NCI-H1105 (cell line): ENCODE measurements at places on chromosomes 6 and 20.

DNA sequence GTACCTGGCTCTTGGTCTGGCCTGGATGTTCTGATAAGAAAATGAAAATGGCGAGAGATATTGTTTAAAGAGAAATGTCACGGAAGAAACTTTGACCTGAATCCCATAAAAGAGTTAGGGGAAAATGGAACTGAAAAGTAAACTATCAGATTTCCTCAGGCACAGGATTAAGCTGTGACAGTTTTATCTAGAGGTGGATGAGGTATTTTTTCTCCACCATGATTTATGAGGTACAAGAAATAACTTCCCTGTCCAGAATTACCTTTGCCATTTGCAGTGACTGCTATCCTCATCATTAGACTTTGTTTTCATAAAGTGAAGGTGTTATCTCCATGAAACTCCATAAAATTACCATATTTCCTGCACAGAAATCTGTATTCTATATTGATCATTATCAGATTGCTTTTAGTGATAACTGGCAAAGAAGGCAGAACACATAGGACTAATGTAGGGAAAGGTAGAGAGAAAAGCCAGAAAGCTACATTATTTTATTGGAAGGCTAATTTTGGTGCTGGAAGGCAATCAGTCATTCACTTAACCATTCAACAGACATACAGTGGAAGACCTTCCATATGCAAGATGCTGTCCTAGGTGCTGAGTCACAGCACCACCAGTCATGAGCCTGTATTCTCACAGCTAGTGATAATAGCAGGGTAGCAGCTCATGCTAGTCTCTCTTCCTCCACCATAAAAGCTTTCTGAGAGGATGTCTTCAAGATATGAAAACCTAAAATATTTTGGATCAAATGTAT, 427.3 kb upstream of the CITED2 start:
- no peak for DNase-seq

DNA sequence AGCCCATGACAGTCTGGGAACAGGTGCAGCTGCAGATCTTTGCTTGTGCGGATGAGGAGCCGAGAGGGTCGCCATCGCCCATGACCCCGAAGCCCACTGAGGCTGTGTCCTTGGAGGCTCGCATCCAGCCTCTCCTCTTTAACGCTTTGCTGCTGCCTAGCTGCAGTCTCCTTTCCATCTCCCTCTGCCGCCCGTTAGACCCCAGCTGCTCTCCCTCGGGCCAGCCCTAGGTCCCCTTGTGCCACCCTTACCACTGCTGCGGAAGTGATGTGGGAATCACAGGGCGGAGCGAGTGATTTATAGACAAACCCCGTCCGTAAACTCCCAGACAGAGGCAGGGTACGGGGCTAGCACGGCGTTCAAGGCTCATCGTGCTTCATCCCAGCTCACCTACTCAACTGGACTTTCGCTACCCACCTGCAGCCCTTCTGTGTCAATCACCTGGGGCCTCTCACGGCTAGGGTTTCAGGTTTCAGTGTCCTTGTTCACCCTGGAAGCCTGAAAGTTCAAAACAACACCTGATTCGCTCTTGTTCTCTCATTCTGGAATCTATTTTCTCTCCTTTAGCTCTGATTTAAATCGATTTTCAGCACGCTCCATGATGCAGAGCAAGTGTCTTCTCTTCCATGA, 76.1 kb downstream of the PAX1 start:
- DNase-seq, result peak; percentile 38

- no peak for DNase-seq
Measured at GRCh38 chr6:61833176-61833755, 452.8 kb downstream of the KHDRBS2 start.

DNA sequence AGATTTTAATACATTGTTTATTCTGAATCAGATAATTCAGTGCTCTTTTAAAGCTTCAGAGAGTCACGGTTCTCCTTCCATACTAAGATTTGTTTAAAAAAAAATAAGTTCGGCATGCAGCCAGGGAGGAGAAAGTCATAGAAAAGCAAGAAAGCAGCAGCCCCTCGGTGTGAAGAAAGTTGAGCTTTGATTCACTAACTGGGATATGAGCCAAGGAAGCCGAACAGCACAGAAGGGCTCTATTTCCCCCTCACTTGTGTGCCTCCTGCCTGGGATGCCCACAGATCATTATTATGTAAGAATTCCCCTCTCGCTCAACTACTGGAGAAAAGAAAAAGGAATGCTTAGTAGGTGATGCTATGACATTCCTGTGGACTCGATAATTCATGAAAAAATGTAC, 69.3 kb upstream of the SYNJ2 start:
- DNase-seq, result no peak

DNA sequence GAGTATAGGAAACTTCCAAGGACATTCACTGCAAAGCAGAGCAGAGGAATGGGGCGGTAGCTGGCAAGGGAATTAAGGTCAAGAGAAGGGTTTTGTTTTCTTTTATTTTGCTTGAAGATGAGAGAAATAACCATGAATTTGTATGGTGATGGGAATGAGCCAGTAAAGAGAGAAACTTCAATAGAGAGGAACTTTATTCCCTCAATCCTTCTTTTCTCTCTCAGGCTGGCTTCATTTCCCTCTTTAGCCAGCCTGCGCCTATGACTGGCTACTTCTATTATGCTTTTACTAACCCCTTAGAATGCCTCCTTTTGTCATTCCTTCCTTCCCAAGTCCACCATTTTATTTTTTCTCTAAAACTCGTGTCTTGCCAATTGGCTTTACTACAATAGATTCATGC, 101.4 kb upstream of the CEP85L start:
- DNase-seq, result no peak

DNA sequence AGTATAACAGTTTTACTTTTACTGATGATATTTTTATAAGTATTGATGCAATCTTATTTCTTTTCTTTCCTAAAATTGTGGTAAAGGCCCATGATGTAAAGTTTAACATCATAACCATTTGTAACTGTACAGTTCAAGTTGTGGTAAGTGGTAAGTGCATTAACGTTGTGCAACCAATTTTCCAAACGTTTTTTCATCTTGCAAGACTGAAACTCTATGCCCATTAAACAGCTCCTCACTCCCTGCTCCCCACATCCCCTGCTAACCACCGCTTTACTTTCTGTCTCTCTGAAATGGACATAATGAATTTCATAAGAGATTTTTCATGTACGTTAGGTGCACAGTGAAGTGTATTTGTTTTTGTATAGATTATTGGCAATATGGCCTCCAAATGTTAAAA, 106.0 kb downstream of the PACRG start:
- DNase-seq, result no peak

DNA sequence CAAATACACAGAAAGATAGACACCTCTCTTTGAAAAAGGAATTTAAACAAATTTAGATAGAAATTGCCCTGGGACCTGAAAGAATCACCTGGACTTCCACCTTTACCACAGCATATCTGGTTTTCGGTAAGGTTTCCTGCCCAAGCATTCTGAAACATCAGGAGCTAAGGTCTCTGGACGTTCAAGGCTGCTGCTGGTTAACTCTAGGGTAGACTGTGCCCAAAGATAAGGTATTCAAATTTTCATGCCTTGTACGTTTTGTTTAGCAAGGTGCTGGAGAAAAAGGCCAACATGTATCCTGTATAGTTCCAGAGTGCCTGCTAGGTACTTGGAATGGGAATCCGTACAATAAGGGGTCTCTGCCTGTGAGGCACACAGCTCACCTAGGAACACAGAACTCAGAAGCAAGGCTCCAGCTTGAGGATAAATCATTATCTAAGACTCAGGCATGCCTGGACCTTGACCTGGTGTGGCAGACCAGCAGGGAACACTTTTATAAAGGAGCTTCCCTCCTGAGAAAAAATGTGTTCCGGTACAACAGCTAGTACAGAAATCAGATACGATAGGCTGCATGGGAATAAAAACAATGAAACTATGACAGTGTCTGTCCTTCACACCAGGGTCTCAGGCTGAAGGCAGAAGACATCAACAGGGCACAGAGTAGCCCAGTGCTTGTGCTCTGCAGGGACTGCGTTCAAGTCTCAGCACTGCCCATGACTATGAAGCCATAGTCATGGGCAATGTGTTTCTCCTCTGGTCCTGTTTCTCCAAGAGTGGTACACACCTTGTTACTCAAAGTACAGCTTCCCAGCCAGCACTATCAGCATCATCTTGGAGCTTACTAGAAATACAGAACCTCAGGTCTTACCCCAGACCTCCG, 70.4 kb downstream of the METTL24 start:
- no peak for DNase-seq

GRCh38 chr6:46138281-46138680, 8.5 kb downstream of the ENPP4 start:
- DNase-seq, result peak; percentile 75

GRCh38 chr20:11454966-11455799, 462.5 kb upstream of the BTBD3 start:
- DNase-seq, result no peak

DNA sequence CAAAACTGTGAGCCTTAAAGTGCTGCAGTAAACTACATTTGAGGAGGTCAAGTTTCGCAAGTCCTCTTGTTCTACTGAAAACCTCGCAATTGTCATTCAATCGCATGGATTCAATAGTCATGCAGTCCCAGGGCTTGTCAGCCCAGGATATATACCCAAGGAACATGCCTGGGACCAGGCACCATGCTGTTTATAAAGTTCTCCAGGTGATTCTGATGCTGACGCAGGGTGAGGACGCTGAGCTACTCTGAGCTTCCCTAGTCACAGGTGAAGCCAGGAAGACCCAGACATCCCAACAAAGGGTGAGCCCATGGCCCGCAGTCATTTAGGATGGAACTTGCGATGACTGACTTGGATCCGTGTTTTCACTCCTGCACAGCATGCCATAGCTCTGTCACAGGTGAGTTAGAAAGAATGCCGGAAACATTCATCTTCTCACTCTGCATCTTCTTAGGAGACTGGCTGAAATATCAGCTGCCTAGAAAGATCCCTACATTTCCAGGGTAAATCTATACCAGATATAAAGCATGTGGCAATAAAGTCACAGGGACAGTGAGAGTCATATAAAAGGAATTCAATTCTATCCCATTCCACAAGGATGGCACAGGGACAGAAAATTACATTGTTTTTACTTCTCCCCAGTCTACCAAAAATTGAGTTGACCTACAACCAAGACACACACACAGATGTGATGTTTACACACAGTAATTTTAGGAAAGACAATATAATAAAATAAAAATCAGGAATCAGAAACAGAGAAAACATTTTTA, 27.0 kb upstream of the SSTR4 start:
- no peak for DNase-seq

DNA sequence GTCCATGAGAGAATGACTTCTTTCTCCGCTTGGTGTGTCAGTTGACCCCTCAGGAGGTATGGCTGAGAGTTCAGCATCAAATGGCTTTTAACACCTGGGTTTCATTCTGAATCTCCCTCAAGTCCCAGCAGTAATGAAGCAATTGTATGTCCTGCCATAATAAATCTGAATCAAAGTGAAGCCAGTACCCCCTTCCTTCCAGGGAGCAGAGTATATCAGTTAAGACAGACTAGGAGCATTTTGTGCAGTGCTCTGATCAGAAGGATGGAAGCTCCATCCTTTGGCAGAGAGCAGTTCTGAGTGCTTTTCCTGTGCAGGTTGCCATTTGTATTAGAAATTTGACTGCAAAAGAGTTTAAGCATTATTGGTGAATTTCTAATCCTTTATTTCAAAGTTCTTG, 46.9 kb upstream of the SPACA1 start:
- DNase-seq, result no peak

DNA sequence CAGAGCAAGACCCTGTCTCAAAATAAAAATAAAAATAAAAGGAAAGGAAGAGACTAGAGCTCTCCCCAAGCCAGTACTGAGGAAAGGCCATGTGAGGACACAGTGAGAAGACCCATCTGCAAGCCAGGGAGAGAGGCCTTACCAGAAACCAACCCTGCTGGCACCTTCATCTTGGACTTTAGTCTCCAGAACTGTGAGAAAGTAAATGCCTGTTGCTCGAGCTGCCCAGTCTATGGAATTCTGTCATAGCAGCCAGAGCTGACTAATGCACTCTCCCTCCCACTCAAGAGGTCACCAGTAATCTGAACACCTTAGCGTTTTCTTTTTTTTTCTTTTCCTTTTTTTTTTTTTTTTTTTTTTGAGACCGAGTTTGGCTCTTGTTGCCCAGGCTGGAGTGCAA, 7.3 kb upstream of the PRPH2 start:
- no peak for DNase-seq

GRCh38 chr6:101722471-101722870, 329.0 kb downstream of the GRIK2 start:
- no peak for DNase-seq

DNA sequence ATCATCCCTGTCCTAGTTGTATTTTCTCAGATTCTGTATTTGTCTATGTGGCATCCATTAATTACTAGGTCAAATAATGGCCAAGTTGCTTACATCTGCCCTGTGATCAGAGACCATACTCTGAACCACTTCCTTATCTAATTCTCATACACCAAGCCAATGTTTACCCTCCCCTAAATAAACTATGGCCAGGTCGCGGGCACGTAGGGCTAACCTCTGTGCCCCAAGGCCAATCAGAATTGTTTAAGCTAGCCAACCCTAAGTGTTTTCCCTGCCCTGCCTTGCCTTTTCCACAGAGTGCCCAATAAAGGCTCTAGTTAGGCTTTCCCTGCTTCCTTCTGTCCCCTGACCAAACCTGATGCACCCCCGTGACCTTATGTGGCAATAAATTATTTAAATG, 2.8 kb upstream of the CALHM4 start:
- no peak for DNase-seq

DNA sequence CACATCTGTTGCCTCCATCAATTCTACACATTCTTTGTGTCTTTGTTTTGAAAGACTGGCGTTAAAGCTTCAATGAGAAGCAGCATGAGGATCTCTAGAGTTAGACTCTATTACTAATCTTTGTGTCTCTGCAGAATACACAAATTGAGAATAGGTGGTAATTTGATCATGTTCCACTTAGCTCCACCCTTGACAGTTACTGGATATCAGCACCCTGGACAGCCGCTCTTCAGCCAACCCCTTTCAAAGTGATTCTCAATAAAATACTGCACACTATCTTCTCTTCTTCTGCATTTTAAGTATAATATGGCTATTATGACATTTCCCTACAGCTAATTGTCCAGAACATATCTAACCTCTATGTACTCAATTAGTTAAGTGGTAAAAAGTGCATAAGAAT, 54.3 kb upstream of the CNR1 start:
- DNase-seq, result no peak

- DNase-seq, result no peak
Measured at GRCh38 chr6:134005800-134006199, 46.6 kb downstream of the SLC2A12 start.

GRCh38 chr6:130682066-130682465, 145.1 kb upstream of the SMLR1 start:
- DNase-seq, result no peak

GRCh38 chr6:116971959-116972358, 94.9 kb downstream of the RFX6 start:
- DNase-seq, result peak; percentile 60

GRCh38 chr6:88089708-88090107, 42.1 kb downstream of the SPACA1 start:
- DNase-seq, result no peak

GRCh38 chr6:158621694-158622544, 22.6 kb downstream of the DYNLT1 start:
- DNase-seq, result no peak

- DNase-seq, result no peak
Measured at GRCh38 chr6:83868639-83869038, 9.2 kb downstream of the CYB5R4 start.

- no peak for DNase-seq
Measured at GRCh38 chr20:45970646-45971424, 1.2 kb downstream of the ZNF335 start.

- DNase-seq, result no peak
Measured at GRCh38 chr6:13431861-13432465, 55.4 kb downstream of the GFOD1 start.

GRCh38 chr6:170087941-170088581, 202.8 kb downstream of the DLL1 start:
- no peak for DNase-seq

- no peak for DNase-seq
Measured at GRCh38 chr6:43204271-43205105, 22.5 kb downstream of the CUL9 start.
